Activated CD8-positive, alpha-beta memory T cell treated with anti-CD3 and anti-CD28 coated beads for 4 hours (primary cell): ENCODE measurements at places on chromosomes 7 and 10.

DNA sequence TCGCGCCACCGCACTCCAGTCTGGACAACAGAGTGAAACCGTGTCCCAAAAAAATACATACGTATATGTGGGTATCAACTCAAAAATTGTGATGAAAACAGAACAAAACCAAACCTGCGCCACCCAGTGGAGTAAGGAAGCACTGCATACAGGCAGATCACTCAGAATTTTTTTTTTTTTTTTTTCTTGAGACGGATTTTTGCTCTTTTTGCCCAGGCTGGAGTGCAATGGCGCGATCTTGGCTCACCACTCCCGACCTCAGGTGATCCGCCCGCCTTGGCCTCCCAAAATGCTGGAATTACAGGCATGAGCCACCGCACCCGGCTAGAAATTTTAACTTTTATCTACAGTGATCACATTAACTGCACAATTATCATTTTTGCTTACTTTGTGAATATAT is 9.1 kb upstream of the TMEM236 start:
- DNase-seq = peak; percentile 38

DNA sequence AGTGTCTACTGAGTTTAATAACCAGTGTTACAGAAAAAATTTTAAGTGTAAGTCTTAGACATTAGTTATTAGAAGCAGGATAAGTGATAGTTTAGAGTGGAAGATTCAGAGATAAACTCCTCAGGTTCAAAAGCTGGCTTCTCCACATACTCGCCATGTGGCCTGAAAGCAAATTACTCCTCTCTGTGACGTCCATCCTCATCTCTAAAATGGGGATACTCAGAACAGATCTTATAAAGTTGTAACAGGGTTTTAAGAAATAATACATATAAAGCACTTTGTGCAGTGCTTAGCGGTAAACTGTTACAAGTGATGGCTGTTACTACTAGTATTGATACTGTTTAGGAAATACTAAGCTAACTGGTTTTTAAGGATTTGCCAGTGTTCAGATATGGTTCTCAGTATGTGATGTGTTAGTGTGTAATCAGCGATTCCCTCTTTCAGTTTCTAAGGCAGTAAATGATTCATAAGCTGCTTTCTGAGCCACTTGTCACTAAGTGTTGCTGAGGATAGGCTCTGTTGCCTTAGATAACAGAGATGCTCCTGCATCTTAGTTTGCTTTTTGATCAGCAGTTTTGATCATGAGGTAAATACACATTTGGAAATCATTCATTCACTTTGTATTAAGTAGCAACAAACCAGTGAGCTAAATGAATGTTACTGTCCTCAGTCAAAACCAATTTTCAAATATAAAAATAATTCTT is 58.7 kb downstream of the CYP51A1 start:
- no peak for DNase-seq

DNA sequence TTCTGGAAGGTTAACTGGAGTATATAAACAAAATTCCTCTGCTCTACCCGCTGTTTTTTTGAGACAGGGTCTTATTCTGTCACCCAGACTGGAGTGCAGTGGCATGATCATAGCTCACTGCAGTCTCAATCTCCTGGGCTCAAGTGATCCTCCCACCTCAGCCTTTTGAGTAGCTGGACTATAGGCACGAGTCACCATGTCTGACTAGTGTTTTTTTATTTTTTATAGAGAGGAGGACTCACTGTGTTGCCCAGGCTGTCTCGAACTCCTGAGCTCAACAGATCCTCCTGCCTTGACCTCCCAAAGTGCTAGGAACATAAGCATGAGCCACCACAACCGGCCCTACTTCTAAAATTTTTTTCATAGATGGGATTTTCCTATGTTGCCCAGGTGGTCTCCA is 2.2 kb downstream of the RAB18 start:
- no peak for DNase-seq

- no peak for DNase-seq
These were observed 220.2 kb downstream of the KCNMA1 start for GRCh38 chr10:77417359-77417758.

DNA sequence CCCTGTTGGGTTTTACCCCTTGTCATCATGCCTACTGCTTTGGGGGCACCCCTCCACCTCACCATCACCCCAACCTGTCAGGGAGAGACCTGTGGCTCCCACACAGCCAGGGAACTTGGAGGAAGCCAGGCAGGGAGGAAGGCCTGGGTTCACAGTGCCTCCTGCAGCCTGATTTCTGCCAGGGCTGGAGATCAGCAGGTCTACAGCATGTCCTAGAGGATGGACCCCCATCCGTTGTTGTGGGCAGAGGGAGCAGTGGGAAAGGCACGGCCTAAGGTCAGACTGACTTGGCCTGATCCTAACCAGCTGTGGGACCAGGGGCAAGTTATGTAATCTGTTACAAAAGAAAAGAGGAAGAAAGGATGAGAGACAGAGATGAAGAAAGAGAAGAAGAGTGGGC is 28.2 kb downstream of the ZCCHC24 start:
- DNase-seq = no peak

DNA sequence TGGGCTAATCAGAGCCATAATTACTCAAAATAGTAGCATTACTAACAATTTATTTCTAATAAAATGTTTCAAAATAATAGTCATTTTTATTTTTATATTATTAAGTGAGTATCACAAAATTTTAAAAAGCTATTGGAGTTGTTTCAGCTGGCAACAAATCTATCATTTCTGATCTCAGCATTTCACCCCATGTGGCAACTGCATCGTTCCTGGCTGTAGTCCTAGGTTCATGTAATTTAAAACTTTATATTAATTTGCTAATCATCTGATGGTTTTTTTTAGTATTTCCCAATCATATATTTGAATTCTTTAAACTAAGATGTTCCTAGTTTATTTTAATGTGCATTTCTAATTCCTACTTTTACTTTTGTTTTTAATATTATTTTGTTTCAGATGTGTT is 293.0 kb upstream of the AKR1E2 start:
- DNase-seq = no peak

DNA sequence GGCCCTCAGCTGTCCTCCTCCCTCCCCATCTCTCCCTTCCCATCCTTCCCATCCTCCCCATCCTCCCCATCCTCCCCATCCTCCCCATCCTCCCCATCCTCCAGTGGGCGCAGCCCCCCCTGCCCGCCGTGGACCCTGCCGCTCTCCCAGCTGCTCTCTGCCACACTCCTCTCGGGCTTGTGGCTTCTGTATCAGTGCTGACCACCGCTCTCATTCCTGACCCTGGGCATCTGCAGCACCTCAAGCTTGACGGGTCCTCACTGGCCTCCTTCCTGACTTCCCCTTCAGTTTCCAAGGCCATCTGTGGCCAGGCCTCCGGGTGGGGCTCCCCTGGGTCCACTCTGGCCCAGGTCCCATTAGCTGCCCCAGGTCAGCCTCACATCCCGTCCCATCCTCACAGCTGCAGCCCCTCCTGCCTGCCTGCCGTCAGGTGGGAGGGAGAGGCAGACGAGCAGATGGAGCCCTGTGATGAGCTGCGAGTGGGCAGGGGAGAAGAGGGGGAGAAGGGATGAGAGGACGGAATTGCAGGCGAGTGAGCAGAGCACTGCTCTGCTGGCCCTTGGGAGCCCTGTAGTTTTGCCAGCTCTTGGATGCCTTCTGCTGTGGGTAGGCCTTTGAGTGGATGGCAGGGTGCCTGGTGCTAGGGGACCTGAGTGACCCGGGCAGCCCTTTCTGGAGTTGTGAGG is 35.7 kb downstream of the LHPP start:
- DNase-seq = no peak

GRCh38 chr7:84248843-84249242 is 54.3 kb upstream of the SEMA3A start:
- no peak for DNase-seq

DNA sequence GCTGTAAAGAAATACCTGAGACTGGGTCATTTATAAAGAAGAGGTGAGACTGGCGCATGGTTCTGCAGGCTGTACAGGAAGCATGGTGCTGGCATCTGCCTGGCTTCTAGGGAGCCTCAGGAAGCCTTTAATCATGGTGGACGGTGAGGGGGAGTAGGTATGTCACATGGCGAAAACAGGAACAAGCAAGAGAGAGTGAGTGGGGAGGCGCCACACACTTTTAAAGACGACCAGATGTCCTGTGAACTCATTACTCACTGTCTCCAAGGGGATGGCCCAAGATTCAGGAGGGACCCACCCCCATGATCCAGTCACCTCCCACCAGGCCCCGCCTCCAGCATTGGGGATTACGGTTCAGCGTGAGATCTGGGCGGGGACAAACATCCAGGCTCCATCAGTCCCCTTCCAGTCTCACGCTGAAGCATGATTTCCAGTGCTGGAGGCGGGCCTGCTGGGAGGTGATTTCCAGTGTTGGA is 3.2 kb downstream of the ZNF316 start:
- no peak for DNase-seq

DNA sequence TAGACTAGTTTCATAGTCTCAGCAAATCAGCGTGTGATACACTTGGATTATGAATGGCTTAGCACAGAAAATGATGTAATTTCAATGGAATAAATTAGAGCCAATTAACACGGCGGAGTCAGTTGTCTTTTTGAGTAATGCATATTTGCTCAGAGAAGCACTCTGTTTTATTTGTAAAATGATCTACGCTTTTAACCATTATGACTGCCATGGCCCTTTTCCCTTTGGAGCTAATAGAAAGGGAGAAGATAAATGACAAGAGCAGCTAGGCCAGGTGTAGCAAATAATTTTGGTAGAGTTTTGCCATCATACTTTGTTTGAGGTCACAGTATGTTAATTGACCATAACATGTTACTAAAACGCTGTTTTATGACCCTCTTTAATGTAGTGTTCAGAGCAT is 86.8 kb downstream of the GPR158 start:
- no peak for DNase-seq

DNA sequence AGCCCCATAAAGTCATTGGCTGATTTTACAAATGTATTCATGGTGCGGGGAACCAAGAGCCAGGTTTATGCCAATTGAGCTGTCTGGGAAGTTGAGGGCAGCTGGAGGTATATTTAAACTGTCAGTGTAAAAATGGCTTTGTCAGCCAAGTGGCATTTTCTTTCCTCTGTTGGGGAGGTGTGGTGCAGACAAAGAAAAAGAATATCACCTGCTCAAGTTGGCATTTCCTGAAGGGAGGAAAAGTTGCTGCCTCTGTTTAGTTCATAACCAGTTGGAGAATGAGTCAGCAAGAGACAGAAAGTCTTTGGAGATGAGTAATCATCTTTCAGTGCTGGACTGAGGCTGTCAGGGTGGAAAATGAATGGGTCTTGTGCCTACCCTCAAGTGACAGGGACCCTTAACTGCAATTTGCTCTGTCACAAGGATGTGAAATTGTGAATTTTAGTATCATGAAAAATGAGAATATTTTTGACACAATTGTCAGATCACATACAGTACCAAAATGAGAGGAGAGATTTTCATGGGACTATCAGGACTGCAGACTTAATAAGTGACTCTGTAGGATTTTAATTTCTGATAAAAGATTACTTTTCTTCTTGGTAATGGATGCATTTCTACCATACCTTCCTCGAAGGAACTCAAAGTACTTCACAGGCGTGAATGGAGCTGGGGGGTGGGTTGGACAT is 137.3 kb downstream of the ANLN start:
- DNase-seq = no peak

DNA sequence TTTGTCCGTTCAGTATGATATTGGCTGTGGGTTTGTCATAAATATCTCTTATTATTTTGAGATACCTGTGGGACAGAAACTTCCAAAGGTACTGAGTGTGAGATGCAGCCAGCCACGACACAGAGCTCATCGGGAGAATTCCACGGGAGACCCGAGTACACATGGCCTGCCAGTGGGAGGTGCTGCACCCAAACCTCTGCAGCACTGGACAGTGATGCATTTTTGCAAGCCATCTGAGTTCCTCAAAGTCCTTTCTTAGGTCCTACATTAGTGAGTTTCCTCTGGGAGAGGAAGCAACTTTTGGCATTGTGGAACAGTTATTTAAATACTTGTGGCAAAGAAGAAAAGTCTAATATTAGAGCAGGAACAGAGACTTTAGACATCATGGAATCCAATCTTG is 77.5 kb downstream of the ARID5B start:
- DNase-seq = no peak

- DNase-seq = no peak
These were observed 1.7 kb upstream of the TBATA start for GRCh38 chr10:70786799-70787415.

DNA sequence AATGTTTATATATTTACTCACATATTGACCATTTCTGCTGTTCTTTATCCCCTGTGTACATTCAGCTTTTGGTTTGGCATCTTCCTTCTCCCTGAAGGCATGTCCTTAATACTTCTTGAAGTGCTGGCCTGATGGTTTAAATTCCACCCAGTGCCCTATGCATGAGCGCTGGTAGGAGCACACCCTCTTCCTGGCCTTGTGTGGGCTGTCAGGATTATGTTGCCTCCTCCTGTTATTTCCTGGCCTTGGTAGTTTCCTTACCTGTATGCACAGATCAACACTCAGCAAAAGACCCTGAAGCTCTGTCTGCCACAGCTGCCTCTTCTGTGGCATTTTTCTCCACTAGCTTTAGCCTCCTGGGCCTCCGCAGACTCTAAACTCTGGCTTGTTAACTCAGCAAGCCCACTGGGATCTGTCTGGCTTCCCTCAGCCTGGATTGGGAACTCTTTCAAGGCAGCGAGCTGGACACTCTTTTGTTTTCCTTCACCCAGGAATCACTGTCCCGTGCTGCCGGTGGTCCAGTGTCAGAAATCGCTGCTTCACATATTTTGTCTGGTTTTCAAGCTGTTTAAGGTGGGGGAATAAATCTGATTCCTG is 595.2 kb downstream of the SDK1 start:
- DNase-seq = no peak

GRCh38 chr7:78080811-78081210 is 282.2 kb downstream of the PHTF2 start:
- DNase-seq = no peak

GRCh38 chr10:103893817-103894216 is 24.2 kb downstream of the STN1 start:
- no peak for DNase-seq

- DNase-seq = no peak
These were observed 39.5 kb downstream of the GSDME start for GRCh38 chr7:24717694-24718320.

DNA sequence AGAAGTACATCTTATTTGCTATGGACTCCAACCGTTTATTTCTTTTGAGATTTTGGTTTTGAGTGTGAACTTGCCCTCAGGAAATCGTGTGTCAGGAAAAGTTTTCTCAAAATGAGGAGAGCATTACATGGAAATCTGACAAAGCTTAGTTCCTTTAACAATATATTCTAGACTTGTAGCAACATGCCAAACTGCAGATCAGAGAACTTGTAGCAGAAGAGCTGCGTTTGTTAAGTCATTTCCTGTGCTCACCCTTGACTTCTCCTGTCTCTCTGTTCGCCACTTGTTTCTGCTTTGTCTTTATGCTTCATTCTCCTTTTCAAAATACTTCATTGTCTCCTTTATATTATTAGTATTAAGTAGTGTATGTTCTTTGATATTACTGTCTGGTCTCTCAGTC is 116.6 kb upstream of the FOXP2 start:
- DNase-seq = no peak

- DNase-seq = no peak
These were observed 7.4 kb downstream of the TTYH3 start for GRCh38 chr7:2639181-2639681.

DNA sequence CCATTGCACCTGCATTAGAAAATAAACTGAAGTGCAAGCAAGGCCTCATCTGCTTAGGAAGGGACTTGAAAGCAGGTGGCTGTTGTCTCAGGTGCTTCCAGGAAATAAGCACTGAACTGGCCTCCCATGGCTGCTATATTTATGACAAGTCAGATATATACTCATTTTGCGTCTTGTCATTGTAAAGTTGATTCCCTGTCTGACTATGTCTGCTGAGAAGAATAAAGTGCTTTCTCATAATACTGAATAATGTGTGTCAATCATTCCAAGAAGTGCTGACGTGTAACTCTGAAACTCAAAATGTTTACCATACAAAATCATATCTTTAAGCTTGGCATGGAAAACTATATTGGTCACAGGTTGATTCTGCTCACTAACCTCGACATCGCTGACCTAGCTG is 44.9 kb upstream of the SVOPL start:
- no peak for DNase-seq
